ENCODE measurements at places on chromosomes 2 and 18. TPM values are rescaled to one million over a fixed set of nuclear protein-coding genes. Genes with fewer than 3 reads are reported as not detected.

The INPP1 gene
- total RNA-seq: 16.0 TPM

The PDE1A gene
- 14.6 TPM for total RNA-seq

The FER1L5 gene
- not detected for total RNA-seq

The ZAP70 gene
- total RNA-seq: 1.6 TPM

The SERPINB3 gene
- total RNA-seq: not detected

The TCF7L1 gene
- total RNA-seq: 9.3 TPM

The SCN9A gene
- total RNA-seq: 1.8 TPM

The NT5C1B gene
- not detected for total RNA-seq

The XIRP2 gene
- 298 TPM for total RNA-seq

The NEU2 gene
- total RNA-seq: not detected

The FAM228A gene
- total RNA-seq: 0.22 TPM

The IL18R1 gene
- 1.0 TPM for total RNA-seq

The PIEZO2 gene
- total RNA-seq: 0.11 TPM

The SCYGR4 gene
- not detected for total RNA-seq

The CACNB4 gene
- total RNA-seq: 0.35 TPM

The DSG4 gene
- total RNA-seq: not detected

The ANKRD30BL gene
- total RNA-seq: not detected

The ITPRIPL1 gene
- total RNA-seq: 1.4 TPM

The PAIP2B gene
- 64.9 TPM for total RNA-seq

The LIMS2 gene
- total RNA-seq: 260 TPM

The TUBB8B gene
- not detected for total RNA-seq

The MAP3K19 gene
- not detected for total RNA-seq

The TTC21B gene
- 15.6 TPM for total RNA-seq

The REG1B gene
- not detected for total RNA-seq

The RIT2 gene
- not detected for total RNA-seq

The EGR4 gene
- total RNA-seq: not detected
